ENCODE measurements at places on chromosomes 7 and 10.

DNA sequence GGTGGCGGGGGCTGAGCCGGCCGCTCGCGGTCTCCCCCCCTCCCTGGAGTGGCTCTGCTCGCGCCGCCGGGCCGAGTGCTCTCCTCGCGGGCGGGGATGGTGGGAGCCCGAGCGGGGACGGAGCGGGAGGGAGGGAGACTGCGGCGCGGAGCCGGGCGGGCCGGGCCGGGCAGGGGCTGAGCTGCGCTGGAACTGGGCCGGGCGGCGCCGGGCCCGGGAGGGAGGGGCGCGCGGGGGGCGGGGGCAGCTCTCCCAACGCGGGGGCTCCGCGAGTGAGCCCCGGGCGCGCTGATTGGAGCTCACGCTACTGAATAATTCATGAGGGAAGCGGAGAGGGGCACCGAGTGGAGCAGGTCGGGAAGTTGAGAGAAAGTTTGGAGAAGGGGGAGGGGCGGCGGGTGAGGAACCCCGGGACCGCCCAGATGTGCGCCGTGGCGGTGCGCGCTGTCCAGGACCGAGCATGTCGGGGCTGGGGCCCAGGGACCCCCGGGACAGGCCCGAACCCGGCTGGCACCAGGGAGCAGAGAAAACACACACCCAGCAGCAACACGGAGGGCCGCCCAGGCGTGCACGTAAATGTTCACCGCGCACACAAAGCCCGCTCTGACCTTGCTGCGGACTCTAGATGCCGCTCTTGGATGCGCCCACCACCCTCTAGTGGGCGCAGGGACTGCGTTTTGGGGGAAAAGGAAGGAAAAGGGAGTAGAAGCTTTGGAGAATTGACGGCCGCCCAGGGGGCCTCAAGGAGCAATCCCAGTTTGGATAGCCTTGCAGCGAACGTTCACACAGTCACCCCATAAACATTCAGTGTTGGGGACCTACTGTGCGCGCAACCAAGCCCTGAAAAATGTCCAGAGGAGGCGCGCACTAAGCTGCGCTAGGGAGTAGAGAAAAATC lies at the start of gene EPHB4:
Gene EPHB4, minus strand, starts transcription at position 194 of the 897 bp plus-strand sequence. CDS start 493 bp downstream, outside the sequence.
- DNase-seq: peak; percentile 51

DNA sequence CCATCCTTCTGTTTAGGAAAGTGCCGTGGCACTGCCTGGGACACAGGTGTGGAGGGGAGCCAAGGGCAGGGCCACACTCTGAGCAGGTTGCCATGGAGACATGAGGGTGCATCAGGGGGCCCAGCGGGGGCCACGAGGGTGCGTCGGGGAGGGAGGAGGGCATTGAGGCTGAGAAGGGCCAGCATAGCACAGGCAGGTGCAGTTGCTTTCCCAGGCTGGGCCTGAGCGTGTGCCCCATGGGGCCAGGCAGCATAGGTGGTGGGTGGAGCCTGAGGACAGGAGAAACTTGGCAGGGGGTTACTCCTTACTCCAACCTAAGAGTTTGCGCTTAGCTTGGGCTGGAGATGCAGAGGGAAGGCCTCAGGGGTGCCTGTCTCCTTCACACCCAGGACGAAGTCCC lies 15.2 kb downstream of the YKT6 start:
- DNase-seq: no peak

DNA sequence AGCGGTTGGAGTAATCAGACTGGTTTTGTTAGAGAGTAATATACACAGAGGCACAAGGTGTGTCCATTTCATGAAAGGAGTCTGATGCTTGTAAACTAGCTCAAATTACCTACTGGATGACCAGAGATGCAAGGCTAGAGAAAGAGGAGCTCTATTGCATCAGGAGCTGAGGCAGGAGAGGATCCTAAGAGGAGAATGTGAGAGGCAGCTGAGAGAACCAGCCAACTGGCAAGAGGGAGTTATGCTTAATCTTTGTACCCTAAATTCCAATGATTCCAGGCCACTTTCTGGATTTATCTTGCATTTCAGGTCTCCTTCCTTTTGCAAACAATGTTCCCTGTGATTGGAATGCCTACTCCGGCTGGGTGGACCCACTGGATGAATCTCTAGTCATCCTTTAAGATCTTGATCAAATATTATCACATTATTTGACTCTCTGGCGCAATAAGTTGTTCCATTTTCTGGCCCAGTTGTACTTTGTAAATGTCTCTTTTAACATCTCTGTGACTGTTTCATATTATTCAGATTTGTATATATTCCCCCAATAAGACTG lies 57.5 kb upstream of the PTPN12 start:
- no peak for DNase-seq

GRCh38 chr7:150719436-150719835 lies 3.0 kb downstream of the GIMAP1 start:
- no peak for DNase-seq

DNA sequence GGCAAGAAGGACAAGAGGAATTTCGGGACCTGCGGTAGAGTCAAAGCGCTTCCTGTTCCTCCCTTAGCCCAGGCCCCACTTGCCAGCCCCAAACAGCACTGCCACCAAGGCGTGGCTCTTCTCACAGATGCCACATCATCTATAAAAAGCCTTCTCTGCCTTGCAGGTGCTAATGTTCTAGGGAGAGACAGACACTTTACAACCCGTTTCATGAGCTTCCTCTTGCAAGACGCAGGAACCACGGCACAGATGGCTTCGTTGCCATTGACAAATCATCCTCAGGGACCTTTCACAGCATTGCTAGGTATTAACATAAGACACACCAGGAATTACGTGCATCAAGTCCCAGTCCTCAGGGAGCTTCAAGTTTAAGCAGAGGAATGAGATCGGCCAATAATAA lies 180.9 kb downstream of the JCAD start:
- DNase-seq: no peak

- DNase-seq: no peak
Measured at GRCh38 chr10:124632064-124632531, 112.1 kb downstream of the FAM53B start.

DNA sequence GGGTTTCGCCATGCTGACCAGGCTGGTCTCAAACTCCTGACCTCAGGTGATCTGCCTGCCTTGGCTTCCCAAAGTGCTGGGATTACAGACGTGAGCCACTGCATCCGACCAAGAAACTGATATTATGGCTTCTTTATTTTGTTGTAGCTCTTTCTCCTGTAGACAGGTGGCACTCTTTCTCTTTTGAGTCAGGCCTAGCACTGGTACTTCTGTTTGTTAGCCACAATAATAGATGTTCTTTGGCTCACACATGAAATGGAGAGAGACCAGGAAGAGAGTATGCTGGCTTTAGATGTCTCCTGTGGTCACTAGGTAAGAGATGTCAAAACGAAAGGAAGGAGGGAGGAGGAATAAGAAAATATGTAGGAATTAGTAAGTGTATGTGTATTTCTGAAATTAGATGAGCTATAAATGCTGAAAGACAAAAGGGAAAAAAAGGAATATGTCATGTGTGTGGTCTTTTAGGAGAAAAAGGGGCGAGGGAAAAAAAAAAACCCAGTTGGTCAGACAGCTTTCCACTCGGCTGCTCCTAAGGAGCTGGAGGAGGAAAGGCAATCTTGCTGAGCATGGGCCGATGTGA lies 78.7 kb downstream of the CLEC2L start:
- DNase-seq: peak; percentile 41

All from NCI-H2227 treated with DMSO at 0.1 percent for 48 hours (cell line).